ENCODE measurements at places on chromosomes 7 and 10. TPM values are rescaled to one million over a fixed set of nuclear protein-coding genes. Genes with fewer than 3 reads are reported as not detected.

OR6B1 gene
- not detected for total RNA-seq

FRMD4A gene
- not detected for total RNA-seq

CLRN3 gene
- total RNA-seq, result 21.5 TPM

ZNF425 gene
- total RNA-seq, result 1.2 TPM

ZCCHC24 gene
- not detected for total RNA-seq

LIPN gene
- not detected for total RNA-seq

CFTR gene
- total RNA-seq, result 34.2 TPM

ZNF365 gene
- total RNA-seq, result not detected

C10orf143 gene
- total RNA-seq, result 0.91 TPM

HIP1 gene
- total RNA-seq, result 2.4 TPM

GRCh38 chr7:127881564-127881963 lies 149.7 kb downstream of the LRRC4 start:
- DNase-seq, result no peak

DNA sequence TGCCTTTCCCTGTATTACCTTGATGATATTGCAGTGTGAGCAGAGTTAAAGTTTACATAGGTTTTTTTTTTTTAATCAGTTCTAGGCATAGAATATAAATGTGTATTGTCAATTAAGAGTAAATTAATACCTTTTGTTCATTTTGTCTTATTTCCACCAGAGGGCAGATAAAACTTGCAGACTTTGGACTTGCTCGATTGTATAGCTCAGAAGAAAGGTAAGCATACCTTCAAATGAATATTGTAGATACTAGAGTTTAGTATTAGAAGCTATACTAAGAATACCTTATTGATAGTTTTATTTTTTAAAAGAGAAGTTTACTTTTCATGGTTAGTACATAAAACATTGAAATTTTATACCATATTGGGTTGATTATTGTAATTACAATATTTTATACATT lies 86.8 kb downstream of the MPLKIP start:
- DNase-seq, result peak; percentile 32

GRCh38 chr10:120735773-120736371 lies 115.3 kb upstream of the WDR11 start:
- peak; percentile 45 for DNase-seq

DNA sequence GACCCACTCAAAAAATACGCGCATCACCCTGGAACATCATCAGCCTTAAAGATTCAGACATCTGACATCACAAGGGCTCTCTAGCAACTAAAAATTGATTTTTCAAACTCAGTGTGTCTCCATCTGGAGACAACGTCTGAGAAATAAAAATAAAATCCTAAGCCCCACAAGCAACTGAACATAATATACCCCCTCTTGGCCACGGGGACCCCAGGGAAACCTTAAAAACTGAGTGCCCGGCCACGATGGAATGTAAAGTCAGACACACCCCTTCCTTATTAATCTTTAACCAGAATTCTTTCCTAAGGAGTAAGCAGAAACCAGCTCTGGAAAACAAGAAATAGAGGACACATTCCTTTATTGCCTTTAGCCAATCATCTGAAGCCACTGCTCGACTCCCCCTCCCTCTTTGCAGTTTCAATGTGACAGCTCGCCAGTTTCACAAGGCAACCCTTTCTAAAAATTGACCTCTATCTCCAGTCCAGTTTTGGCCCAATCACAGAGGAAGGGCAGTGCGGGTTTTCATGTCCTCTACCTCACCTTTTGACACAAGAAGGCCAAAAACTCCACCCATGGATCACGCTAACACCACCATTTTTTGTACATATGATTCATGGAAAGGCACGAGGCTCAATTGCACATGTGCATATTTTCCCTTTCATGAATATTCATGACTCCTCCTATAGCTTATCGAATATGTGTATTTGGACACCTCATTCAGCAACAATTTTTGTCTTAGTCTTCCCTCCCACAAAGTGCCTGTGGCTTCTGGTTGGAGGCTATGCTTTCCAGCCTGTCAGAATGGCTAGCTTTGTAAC lies 24.2 kb downstream of the IFIT3 start:
- peak; percentile 72 for DNase-seq

- no peak for DNase-seq
Observed at GRCh38 chr10:7027913-7028808, 382.7 kb downstream of the SFMBT2 start.

DNA sequence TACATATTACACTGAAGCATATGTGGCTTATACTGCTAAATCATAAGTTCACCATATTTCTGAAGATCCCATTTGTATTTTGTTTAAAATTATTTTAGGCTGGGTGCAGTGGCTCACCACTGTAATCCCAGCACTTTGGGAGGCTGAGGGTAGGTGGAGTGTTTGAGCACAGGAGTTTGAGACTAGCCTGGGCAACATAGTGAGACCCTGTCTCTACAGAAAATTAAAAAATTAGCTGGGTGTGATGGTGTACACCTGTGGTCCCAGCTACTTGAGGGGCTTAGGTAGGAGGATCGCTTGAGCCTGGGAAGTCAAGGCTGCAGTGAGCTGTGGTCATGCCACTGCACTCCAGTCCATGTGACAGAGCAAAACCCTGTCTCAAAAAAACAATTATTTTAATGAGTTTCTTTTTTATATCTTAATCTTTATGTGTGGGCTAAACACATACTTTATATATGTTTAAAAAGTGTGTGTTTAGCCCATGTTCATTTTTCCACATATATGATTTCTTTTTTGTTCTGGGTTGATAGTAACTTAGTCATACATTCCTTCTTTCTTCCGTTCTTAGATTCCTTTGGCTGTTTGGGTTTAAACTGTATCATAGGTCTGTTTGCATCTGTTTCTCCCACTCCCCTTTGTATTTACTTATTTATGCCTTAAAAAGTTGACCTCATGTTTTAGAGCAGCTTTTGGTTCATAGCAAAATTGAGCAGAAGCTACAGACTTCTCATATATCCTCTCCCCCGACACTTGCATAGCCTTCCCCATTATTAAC lies 33.5 kb downstream of the RSBN1L start:
- DNase-seq, result no peak

GRCh38 chr10:3438606-3439005 lies 266.0 kb upstream of the PITRM1 start:
- DNase-seq, result no peak

GRCh38 chr7:55570218-55570873 lies 2.0 kb downstream of the VOPP1 start:
- DNase-seq, result no peak

DNA sequence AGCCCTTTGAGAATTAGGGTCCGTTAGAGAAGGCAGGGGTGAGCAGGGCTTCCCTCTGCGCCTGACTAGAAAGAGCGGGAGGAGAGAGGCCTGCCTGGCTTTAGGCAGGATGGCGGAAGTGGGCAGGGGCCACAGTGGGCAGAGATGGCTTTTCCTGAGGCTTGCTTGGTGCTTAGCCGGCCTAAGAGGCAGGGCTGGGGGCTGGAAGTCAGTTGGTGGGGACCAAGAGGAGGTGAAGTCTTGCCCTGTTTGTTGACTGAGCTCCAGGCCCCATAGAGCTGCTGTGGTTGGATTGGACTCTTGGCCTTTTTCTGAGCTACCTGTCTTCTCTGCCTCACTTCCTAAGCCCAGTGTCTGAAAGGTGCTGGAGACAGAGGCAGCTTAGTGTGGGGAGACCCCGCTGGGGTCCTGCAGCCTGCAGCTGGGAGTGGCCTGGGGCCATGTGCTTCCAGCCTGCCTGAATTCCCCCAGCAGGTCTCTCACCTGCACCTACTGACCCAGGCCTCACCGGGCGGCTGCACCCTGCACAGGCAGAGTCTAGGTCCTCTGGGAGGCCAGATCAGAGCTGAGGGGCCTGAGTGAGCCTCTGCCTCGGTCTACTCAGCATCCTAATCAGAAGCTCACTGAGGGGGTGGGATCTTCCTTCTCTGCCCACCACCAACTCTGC lies 4.8 kb downstream of the FAM241B start:
- DNase-seq, result no peak

DNA sequence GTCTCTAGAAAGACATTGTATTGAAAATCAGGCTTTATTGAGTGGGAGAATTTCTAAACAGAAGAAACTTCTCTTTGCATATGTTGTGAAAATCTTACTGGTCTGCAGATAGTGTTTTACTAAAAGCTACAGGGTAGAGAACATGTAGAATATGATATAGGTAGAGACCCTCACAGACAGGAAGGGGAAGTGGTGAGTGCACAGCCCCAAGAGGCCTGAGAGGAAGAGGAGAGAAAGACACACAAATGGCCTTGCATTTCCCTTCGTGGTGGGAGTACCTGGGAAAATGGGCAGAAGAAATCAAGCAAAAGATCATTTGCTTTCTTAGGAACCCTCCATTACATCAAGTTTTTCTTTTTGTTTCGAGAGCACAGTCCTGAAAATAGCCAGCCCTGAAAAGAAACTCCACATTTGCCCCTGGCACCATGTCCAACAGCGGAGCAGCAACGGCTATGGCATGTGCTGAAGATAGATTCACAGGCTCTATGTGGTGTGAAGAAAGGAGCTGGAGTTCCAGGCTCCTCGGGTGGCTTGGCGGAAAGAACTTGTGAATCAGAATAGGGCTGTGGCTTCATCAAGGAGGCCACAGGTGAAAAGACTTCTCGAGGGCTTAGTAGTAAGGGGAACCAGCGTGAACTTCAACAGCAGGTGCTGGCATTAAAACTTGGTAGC lies 143.5 kb downstream of the CALCR start:
- no peak for DNase-seq

- DNase-seq, result no peak
Observed at GRCh38 chr10:101092881-101093354, 31.1 kb downstream of the KAZALD1 start.

- no peak for DNase-seq
Observed at GRCh38 chr10:29923416-29923965, 135.9 kb downstream of the JCAD start.

DNA sequence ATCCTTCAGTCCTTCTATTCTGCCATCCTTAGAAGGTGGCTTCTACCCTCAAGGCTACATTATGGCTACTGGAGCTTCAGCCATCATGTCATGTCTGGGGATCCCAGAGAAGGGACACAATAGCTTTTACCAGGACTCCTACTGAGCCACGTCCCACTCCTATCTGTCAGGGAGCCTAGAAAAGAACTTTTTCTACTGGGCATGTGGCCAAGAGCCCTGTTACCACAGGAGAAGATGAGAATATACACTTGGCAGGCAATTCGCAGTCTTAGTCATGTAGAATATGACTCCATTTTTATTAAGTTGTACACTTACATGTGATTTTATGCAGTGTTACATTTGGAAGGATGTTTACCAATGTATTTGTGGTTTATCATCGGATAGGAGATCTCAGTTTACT lies 64.6 kb upstream of the KCNMA1 start:
- DNase-seq, result no peak

DNA sequence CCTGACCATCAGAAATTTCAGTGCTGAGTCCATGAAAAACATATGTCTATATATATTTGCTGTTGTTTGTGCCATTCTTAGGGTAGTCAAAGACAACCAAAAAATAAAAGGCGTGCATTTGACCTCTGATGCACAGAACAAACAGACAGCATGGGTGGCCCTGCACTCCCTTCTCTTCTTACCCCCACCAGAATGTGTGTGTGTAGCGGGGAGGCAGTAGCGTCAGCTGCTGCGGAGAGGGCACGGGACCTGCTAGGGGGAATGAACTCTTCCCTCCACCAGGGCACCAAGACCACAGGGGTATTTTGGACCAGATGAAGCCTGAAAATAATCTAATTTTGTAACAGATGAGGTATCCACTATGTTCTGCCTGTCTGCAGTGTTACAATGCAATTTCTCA lies 277.7 kb upstream of the ZNF32 start:
- DNase-seq, result no peak

DNA sequence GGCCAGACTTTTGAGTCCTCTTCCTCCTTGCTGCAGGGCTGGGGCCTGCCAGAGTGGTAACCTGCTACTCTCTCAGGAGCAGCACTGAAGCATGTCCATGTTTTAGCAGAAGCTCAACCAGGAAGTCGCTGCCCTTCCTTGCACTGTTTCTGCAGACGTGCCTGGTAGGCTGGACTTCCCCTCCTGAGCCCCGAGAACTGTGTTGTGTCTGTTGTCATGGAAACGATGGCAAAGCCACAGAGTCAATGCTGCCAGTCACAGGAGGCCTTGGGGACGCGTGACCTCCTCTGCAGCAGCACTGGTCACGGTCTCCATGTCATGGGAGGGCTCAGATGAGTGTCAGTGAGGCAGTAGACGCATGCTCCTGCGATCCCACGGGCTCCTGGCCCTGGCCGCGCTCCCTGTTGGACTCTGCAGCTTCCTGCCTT lies 145.5 kb downstream of the FANK1 start:
- peak; percentile 33 for DNase-seq

- no peak for DNase-seq
Observed at GRCh38 chr10:92590623-92591549, 2.0 kb upstream of the KIF11 start.

Data from HT-29 (cell line).